RWPE1 (cell line): ENCODE measurements at places on chromosomes 5 and 9.

- no peak for DNase-seq
Measured at GRCh38 chr9:95032580-95033341, 284.7 kb downstream of the FANCC start.

GRCh38 chr5:176776916-176777315 is 33.4 kb upstream of the UNC5A start:
- DNase-seq, result no peak

DNA sequence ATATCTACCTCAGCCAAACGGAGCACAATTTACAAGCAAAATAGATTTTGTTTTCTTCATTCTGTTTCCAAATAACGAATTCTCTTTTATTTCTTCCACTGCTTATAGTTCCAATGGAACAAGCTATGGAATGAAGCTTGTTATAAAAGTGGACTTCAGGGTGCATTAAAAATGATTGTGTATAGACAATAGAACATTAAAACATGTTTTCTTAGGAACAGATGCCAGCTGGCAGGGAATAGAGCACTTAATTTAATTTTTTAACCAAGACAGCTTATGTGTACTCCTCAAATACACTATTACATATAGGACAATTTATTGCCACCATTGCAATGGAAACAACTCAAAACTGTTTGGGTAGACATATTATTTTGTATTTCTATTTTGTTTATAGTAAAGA is 860.1 kb upstream of the TYRP1 start:
- DNase-seq, result no peak

GRCh38 chr9:23556459-23556858 is 269.6 kb downstream of the ELAVL2 start:
- no peak for DNase-seq

- peak; percentile 55 for DNase-seq
Measured at GRCh38 chr5:132008163-132008473, 3.3 kb downstream of the ACSL6 start.

- DNase-seq, result no peak
Measured at GRCh38 chr9:107875571-107875980, 386.0 kb upstream of the KLF4 start.

- DNase-seq, result no peak
Measured at GRCh38 chr5:32828492-32828891, 117.4 kb downstream of the NPR3 start.

DNA sequence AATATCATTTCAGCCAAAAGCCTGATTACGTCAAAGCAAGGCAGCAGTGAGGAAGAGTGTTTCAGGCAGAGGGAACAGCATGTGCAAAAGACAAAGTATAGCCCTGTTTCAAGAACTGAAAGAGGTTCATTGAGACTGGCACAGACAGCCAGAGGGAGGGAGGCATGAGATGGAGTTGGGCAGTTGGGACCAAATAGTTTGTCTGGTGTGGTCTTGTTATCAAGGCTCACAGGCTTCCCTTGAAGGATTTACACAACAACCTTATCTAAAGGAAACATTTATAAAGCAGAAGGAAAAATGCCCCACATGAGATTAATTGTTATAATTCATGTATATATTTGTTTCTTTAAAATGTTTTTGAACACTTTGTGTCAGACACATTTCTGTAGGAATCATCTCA is 253.3 kb downstream of the DMAC1 start:
- no peak for DNase-seq

GRCh38 chr9:121786543-121786948 is 135.1 kb downstream of the DAB2IP start:
- DNase-seq, result no peak

DNA sequence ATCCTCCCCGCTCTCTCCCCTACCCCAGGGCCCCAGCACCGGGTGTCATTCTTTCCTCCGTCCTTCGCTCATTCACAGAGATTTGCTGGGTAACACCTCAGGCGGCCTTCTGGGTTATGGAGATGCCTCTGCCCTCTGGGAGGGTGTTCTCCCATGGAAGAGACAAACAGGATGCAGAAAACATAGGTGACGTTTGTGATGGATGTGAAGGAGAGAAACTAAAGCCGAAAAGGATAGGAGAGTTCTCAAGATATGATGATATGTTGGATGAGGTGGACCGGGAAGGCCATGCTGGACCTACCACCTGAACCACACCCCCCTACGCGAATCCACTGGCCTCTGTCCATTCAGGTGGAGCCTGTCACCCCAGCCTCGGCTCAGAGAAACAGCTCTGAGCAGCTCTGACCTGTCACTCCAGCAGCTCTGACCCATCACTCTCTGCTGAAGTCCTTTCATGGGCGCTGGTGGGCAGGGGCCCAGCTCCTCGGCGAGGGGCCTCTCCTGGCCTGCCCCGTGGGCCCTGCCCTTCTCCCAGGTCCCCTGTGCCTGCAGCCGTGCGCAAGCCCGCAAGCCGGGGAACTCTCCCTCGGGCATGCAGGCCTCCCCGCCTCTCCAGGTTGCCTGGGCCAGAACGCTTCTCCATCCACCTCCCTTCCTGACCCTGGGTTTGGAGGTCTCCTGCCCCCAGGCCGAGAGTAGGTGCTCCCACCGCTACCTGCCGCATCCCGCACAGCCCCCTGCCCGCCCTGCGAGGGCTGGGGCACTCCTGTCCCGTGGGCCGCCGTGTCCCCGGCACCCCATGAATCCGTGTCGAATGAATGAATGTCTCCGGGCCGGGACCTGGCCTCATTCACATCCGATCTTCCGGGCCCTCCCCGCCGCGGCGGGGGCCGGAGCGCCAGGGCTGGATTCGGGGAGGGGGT is 717 bp upstream of the NCS1 start:
- DNase-seq, result peak; percentile 67

- no peak for DNase-seq
Measured at GRCh38 chr9:61665829-61666228, 476.0 kb downstream of the SPATA31A7 start.

DNA sequence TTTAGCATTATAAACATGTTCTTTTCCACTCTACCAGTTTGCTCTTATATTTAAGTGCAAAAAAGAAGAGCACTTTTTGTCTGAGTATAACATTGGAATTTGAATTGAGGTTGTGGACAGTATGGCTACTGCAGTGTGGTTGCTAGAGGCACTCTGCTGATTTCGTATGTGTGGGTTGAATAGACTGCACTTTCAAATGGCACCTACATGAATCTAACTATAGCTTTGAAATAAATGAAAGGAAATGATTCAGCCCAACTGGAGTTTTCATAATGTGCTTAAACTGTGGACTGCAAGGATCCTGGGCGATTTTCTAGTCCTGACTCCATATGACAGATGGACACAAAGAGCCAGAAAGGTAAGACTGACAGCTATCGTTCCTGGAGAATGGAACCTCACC is 657.6 kb upstream of the RIOK2 start:
- no peak for DNase-seq

DNA sequence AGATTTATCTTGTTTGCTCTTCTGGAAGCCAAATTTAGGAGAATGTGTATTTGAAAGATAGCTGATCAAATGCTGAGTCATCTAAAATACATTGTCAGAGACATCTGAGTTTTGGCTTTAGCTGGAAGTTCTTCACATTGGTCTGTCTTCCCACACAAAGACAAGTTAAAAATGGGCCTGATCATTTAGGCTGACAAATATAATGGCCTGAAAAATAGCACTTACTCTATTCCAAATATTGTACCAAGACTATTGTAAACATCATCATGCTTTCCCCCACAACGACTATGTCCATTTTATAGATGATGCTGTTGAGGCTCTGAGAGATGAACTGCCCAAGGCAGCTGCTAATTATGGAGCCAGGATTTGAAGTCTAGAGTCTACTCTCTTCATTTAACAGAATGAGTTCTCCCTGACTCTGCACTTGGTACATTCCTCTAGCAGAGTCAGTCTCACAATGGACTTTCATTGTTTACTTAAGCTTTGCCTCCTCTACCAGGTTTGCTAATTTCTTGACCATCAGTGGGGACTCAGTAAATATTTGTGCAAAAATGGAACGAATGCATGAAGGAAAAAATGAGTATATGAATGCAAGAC is 619.4 kb upstream of the KLF4 start:
- no peak for DNase-seq

DNA sequence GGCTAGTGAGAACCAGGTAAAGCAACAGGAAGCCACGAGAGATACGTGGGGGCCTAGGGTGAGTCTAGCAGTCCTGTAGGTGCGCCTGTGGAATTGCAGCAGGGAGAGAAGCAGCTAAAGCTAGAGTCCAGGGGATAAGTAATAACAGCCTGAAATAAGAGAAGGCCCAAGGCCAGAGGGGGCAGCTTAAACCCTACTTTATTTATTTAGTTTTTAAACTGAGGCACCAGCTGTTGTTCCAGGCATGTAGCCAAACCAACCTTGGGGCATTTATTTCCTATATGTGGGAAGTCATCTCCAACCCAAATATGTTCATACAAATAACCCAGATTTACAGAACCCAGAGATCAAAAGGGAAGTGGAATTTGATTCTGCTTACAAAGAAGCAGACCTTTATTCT is 93.5 kb downstream of the GLDC start:
- no peak for DNase-seq

DNA sequence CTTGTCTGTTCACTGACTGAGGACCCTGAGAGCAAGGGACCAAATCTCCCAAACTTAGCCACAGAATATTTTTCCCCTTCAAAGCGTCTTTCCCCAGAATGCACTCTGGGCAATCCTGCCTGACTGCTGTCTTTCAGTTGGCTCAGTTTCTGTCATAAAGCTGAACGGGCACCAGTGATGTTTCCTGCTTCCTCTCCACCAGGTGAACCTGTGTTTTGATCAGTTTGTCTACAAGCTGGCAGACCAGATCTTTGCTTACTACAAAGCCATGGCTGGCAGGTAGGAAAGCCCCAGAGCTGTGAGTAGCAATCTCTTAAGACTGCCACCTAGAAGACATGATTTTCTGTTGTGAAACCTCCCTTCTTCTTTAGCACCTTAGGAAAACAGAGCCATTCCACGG is 61.8 kb downstream of the CYFIP2 start:
- no peak for DNase-seq

- DNase-seq, result no peak
Measured at GRCh38 chr5:168570490-168571328, 8.5 kb downstream of the PANK3 start.

GRCh38 chr5:66829358-66829674 is 233.1 kb downstream of the MAST4 start:
- DNase-seq, result no peak

DNA sequence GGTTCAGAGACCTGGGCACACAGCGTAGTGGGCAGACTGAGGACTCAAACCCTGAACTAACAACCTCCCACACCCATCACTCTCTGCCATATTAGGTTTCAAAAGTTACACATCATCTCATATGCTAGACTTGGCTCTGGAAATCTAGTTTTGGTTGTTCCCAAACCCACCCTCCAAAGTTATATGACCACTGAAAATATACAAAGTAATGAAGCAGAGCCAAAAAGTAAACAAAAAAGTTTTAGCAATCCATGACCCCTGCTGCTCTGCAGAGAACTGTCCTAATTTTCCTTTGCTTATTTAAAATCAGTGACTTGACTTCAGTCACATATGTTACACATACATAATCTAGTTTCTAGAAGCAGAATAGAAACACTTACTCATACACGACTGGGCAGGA is 155.6 kb upstream of the TAS2R1 start:
- DNase-seq, result no peak

GRCh38 chr5:90909101-90909503 is 350.5 kb downstream of the ADGRV1 start:
- DNase-seq, result no peak

- no peak for DNase-seq
Measured at GRCh38 chr5:145437627-145438026, 397.5 kb downstream of the PRELID2 start.

- no peak for DNase-seq
Measured at GRCh38 chr5:2205185-2205585, 322.5 kb upstream of the IRX4 start.

- no peak for DNase-seq
Measured at GRCh38 chr5:147390654-147391225, 119.1 kb downstream of the DPYSL3 start.

DNA sequence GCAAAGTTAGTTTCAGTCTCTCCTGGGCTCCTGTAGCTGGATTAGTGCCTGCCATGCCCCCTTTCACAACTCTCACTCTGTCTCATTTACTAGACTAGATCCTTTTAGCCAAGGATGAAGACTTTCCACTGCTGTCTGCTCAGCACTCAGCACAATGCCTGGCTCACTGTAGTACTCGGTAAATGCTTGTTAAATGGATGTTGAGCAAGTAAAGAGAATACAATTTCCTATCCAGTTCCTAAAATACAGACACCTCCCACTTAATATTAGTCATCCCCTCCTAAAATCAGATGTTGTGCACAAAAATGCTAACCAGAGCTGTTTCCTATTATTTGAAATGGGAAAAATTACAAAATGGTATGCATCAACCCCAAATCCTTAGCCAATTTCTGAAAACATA is 195.8 kb downstream of the SREK1 start:
- no peak for DNase-seq

GRCh38 chr5:138844812-138845513 is 30.2 kb downstream of the LRRTM2 start:
- DNase-seq, result peak; percentile 82

GRCh38 chr9:19465586-19466279 is 56.9 kb downstream of the ACER2 start:
- no peak for DNase-seq

- DNase-seq, result no peak
Measured at GRCh38 chr5:157222506-157223230, 42.0 kb downstream of the ITK start.

DNA sequence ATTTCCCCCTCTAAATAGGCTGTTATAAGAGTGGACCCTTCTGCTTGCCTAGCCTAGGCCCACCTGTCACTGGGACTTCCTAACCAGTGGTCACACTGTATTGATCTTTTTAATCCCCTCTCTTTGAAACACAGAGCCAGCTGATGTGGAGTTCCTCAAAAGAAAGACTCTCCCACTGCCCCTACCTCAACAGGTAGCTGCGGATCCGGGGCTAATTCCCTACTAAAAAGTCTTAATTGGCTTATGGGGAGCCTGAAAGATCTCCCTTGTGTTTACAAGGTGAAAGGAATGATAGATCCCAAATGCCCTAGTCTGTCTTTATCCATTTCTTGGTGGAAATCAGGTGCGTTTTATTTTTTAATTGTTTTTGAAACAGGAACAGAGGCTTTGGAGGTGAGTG is 2.0 kb downstream of the NEUROG1 start:
- no peak for DNase-seq

DNA sequence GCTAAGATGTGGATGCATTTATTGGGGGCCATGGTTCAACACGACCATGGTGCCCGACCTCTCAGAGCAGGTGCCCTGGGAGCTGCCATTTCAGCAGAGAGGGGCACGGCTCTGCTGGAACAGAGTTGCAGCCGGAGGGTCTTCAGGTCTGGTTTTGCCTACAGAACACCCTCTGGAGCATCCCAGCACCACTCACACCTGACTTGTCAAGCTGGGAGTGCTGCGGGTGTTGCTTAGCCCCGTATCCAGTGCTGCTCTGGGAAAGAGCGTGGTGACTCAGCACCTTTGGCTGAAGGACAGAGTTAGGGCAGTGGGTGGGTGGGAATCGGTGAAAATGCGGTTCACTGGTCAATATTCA is 36.5 kb upstream of the IRX4 start:
- no peak for DNase-seq
